Skin of body (tissue), 3 donors: ENCODE measurements at places on chromosomes 1 and 21.

GRCh38 chr1:175217721-175218531 is 25.4 kb upstream of the KIAA0040 start:
- no peak for DNase-seq

GRCh38 chr1:90402893-90403849 is 313.9 kb downstream of the BARHL2 start:
- peak; percentile 53 for DNase-seq

DNA sequence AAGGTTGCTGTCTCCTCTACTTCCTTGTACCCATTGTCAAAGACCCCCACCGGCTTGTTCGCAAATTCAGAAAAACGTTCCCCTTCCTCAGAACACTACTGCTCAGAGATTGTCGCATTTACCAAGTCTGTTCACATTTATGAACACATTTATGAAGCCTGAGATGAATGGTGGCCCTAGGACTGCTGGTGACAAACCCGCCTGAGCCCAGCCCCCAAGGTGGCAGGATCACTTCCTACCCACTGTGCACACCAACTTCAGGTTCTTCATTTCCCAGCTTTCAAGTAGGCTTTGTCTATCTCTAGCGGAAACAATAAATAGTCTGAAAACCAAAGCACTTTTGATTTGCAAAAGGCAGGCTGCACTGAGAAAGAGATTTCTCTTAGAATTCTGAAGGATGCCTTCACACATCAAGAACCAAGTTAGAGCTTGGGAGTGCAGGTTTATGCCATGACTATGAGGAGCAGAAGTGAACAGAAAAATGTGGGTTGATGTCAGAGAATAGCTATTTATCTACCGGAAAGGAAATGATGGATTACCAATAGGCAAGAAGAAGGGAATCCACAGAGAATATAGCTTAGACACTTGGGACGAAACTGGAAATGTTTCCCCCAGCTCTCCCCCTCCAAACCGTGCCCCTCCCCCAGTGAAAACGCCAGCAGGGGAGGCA is 200.5 kb downstream of the TOMM20 start:
- DNase-seq: no peak

- no peak for DNase-seq
Observed at GRCh38 chr1:30358500-30358899, 364.9 kb downstream of the MATN1 start.

- no peak for DNase-seq
Observed at GRCh38 chr1:3821447-3821846, 25.1 kb upstream of the LRRC47 start.

- DNase-seq: no peak
Observed at GRCh38 chr1:20185834-20186782, at the start of the genes PLA2G2C and UBXN10. Gene PLA2G2C (minus strand): TSS chr1:20186518. CDS start chr1:20177363, 9,155 bp downstream. Gene UBXN10 (plus strand): TSS chr1:20186096. CDS start chr1:20190562, 4,466 bp downstream.

- no peak for DNase-seq
Observed at GRCh38 chr1:40059960-40060750, 19.6 kb downstream of the CAP1 start.

DNA sequence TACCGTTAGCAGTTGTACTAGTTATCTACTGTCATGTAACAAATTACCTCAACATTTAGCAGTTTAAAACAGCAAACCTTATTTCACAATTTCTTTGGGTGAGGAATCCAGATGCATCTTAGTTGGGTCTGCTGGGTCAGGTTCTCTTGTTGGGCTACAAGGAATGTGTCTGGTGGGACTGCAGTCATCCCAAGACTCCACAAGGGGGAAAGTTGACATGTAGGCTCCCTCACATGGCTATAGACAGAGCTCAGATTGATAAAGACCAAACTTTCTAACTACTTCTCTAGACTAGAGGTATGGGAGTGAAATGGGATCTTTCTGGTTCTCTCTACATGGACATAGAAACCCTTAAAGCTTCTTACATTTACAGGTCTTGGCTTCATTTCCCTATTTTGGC is 160.9 kb downstream of the UCK2 start:
- no peak for DNase-seq

DNA sequence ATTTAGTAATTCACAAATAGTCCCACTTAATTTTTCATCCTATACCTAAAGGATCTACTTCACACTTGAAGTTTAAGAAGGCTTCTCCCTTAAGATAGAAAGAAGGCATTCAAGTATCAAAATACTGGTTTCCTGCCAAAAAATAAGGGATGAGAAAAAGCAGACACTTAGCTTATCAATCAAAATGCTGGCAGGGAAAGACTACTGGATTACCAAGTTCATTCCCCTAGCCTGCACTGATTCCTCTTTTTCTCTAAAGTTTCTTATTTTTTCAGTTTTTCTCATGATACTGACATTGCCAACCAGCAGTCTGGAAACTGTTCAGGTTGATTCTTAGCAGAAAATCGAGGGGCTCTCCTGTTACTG is 204.6 kb downstream of the GABPA start:
- DNase-seq: no peak

GRCh38 chr1:186218654-186219352 is 156.2 kb downstream of the TPR start:
- DNase-seq: no peak
